ENCODE measurements at places on chromosomes 7 and 10. TPM values are rescaled to one million over a fixed set of nuclear protein-coding genes. Genes with fewer than 3 reads are reported as not detected.

- no peak for DNase-seq
Measured at GRCh38 chr10:99457813-99458212, 27.4 kb upstream of the GOT1 start.

Gene USP54
- total RNA-seq, result 28.0 TPM

GRCh38 chr7:81068-81925, 111.1 kb upstream of the FAM20C start:
- no peak for DNase-seq

Gene EGR2
- total RNA-seq, result 2.3 TPM

DNA sequence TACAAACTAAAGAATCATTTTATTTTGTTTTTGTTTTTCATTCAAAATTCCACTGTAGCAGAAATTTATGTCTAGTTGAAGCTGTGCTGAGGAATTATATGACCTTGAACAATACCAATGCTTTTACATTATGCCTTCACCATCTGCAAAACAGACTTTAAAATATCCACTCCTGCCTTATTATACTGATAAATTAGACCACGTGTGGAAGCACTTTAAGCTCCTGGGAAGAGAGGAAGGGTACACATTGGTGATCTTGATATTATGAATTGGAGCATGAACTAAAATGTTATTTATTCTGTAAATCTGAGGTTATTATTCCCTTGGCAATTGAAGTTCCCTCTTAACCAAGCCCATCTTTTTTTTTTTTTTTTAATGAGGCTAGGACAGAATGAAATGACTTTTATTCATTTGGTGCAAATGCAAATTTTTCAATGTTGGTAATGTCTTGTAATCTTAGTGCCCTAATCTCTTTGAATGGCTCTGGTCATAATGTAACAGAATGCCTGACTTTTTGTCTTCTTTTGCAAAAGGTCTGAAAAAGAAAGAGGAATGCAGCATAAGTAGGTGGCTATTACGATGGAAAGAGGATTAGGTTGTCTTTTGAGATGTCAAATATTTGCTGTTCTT, 139.9 kb upstream of the COBL start:
- no peak for DNase-seq

DNA sequence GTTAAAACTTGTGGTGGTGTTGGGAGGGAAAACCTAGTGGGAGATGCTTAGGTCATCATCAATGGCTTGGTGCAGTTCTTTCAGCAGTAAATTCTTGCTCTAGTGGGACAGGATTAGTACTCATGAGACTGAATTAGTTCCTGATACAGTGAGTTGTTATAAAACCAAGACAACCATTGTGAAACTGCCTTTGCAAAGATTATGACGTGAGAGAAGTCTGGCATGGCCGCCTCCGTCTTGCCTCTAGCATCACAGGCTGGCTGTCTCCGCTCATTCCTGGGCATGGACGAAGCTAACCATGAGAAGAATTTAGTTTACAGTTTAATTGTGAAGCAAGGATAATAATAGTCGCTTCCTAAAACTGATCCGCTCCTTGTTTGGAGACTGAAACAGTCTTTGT, 186.4 kb downstream of the KIF20B start:
- no peak for DNase-seq

DNA sequence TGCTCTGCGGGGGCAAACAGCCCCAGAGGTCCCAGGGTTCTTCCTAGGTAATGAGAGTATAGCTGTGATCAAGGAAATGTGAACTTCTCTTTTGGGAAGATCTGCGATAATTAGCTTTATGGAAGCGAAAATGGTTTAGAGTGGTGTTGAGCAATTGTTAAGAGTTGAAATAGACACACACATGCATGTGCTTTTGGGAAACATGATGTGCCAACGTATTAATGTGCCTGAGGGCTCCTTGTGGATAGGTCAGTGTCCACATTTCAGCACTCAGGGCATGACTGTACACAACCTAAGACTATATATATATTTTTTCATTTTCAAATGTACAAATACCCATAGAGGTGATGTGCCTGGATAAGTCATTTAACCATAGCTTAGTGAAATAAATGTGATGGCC, 67.0 kb downstream of the GSDME start:
- no peak for DNase-seq

Gene EMX2
- not detected for total RNA-seq

Gene GPR37
- 2.2 TPM for total RNA-seq

- DNase-seq, result peak; percentile 7
Measured at GRCh38 chr10:84026821-84027257, 112.5 kb upstream of the GHITM start.

GRCh38 chr10:116768786-116769185, 26.4 kb upstream of the HSPA12A start:
- no peak for DNase-seq

DNA sequence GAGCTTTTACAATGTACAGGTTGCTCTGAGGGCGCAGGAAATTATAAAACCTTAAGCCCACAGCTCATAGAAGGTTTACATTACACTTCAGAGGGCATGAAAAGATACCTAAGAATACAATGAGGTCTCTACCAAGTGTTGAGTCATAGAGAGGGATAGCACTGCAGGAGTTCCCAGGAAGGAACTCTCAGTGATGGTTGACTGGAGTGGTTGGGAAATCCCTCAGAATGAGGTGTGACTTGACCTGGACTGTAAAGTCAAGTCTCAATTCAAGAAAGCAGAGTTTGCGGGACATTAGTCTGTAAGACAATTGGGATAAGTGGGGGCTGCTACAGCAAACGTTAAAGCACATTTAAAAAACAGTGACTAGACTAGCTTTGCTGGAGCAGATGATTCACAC, 21.9 kb downstream of the TNKS2 start:
- no peak for DNase-seq

Gene FZD8
- 0.22 TPM for total RNA-seq

Gene STAM
- 23.0 TPM for total RNA-seq

Gene SLC26A5
- total RNA-seq, result 0.15 TPM

DNA sequence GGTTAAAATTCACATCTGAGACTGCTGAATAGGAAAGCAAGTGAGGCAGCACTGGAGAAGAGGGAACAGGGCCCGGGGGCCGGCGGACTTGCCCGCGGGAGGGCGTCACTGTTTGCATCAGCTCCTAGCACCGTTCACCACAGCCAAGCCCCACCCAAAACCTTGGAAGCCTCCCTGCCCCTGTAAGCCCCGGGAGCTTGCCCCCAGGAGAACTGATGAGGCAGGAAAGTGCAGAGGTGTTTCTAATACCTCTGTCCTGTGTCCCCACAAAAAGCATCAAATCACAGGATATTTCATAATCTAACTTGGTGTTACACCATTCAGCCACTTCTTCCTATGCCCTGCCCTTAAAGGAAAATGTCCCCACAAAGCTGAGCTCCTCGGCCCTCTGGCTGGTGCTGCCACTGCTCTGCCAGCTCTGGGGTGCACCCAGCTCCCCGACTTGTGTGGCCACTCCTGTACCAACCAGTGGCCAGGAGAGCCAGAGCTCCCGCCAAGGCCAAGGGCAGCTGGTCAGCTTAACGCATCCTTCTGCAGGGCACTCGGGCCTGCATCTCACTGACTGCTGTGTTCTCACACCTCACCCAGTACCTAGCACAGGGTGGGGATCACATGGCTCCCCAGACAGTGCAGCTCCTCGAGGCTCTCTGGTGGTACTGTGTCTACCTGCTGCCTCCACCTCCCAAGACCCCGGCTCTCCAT, 47.3 kb upstream of the CNPY1 start:
- no peak for DNase-seq

Gene IFIT3
- total RNA-seq, result 1.1 TPM

Gene WDFY4
- 0.22 TPM for total RNA-seq

GRCh38 chr7:44711528-44711927, 37.1 kb upstream of the ZMIZ2 start:
- no peak for DNase-seq

Gene AFAP1L2
- total RNA-seq, result 0.93 TPM

Gene ZNF680
- total RNA-seq, result 11.2 TPM

Gene GTF2IRD1
- total RNA-seq, result 34.5 TPM

DNA sequence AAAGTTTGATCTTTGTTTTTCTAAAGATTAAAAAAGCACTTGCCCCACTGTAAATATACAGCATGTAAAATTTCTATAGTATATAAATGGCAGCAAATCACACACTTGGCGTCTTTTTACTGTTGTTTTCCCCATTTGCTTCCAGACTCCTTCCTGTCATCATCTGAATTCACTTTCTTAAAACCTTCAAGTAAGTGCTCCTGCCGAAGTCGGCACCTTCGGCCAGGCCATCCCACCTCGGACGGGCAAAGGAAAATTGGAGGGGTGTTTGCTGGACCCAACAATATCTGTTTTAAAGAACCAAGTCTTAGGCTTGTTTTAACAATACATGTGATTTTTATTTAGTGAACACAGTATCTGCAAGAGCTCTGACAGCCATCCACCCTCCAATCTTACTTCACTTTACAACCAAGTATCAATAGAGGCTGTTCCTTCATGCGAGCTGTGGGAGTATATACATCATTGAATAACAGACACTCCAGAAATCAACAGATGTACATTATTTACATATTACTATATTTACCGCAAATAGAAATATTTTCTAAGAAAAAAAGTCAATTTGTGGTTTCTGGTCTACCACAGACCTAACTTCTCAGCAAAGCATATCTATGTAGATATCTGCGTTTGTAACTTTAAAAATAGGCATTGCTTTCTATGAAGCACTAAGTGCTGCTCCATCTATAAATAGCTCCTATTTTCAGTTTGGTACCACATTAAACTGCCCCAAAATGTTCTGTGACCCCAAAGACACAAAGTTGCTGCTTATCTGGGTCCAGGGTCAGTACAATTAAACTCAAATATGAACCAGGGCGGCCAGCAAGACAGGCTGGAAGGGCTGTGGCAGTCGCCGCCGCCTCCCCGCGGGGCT, 110.7 kb downstream of the CYTH3 start:
- no peak for DNase-seq

Gene GBX1
- total RNA-seq, result 0.86 TPM

- no peak for DNase-seq
Measured at GRCh38 chr10:98039690-98040381, 9.4 kb upstream of the CRTAC1 start.

Gene LRRC4
- total RNA-seq, result not detected

Gene SEM1
- total RNA-seq, result 45.7 TPM

Gene SH2D4B
- 0.22 TPM for total RNA-seq

- no peak for DNase-seq
Measured at GRCh38 chr10:55305285-55305684, 504.3 kb upstream of the PCDH15 start.

- no peak for DNase-seq
Measured at GRCh38 chr7:131494182-131494581, 62.2 kb downstream of the PODXL start.

Gene DNAJC30
- 8.5 TPM for total RNA-seq

DNA sequence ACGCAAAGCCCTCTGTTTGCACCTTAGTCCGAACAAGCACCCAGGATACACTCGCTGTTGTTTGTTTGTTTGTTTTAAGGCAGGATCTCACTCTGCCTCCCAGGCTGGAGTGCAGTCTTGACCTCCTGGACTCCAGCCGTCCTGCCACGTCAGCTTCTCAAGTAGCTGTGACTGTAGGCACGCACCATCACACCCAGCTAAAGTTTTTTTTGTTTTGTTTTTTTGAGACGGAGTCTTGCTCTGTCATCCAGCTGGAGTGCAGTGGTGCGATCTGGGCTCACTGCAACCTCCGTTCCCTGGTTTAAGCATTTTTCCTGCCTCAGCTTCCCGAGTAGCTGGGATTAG, 76.8 kb downstream of the CTBP2 start:
- DNase-seq, result no peak

All from HCT116 (cell line).